CD4-positive, alpha-beta T cell treated with Interleukin-6 for 4 hours (primary cell): ENCODE measurements at places on chromosomes 16 and 17.

GRCh38 chr16:27314161-27314723 is 468 bp downstream of the IL4R start:
- peak; percentile 37 for DNase-seq

DNA sequence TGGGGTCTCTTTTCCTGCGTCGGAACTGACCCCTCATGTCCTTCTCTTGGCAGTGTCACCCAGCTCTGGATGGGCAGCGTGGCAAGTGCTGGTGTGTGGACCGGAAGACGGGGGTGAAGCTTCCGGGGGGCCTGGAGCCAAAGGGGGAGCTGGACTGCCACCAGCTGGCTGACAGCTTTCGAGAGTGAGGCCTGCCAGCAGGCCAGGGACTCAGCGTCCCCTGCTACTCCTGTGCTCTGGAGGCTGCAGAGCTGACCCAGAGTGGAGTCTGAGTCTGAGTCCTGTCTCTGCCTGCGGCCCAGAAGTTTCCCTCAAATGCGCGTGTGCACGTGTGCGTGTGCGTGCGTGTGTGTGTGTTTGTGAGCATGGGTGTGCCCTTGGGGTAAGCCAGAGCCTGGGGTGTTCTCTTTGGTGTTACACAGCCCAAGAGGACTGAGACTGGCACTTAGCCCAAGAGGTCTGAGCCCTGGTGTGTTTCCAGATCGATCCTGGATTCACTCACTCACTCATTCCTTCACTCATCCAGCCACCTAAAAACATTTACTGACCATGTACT is 13.2 kb downstream of the IGFBP4 start:
- DNase-seq: no peak

DNA sequence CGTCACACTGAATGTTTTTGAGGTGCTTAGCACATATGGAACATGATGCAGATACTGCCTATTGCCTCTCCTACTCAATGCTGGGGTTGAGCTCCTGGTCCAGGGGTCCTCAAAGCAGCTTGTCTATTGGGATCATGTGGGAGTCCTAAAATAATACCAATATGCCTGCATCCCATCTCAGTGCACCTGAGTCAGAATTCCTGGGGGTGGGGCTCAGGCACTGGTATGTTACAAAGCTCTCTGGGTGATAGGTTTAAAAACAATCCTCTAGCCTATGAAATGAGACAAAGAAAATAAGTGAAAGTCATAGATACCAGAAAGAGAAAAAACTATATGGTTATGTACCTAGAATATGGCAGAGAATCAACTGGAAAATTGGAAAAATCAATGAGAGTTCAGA is 156.6 kb upstream of the NLRP1 start:
- no peak for DNase-seq

- no peak for DNase-seq
Measured at GRCh38 chr16:540645-541340, 13.3 kb downstream of the CAPN15 start.

GRCh38 chr16:55658898-55659420 is 3.2 kb downstream of the SLC6A2 start:
- no peak for DNase-seq

- no peak for DNase-seq
Measured at GRCh38 chr17:74921026-74921681, 1.9 kb downstream of the USH1G start.

- peak; percentile 99 for DNase-seq
Measured at GRCh38 chr17:49677933-49678847, at the start of gene SPOP. Gene SPOP (minus strand): TSS chr17:49678097. CDS start chr17:49622810, 55,287 bp downstream.

DNA sequence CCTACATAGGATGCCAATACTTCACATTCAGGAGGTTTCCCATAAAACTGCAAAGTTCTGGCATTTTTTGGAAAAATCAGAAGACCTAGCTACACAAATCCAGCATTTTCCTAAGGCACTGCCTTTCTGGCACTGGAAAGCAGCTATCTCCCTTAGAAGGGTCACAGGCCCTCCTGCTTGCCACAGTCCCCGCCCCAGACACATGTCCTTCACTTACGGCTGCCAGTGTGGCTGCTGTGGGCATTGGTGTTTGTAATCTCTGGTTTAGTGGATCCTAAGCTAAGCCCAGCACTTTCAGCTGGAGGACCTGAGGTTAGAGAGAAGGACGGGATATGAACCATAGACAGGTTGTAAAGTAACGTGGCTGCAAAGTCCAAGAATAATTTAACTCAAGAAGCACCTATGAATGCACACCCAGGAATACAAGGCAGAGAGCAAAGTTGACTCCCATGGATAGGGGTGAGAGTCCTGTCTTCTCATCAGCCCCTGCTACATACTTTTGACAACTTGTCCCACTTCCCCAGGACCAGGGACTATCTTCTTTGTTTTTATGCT is 100.0 kb downstream of the XYLT1 start:
- DNase-seq: no peak

DNA sequence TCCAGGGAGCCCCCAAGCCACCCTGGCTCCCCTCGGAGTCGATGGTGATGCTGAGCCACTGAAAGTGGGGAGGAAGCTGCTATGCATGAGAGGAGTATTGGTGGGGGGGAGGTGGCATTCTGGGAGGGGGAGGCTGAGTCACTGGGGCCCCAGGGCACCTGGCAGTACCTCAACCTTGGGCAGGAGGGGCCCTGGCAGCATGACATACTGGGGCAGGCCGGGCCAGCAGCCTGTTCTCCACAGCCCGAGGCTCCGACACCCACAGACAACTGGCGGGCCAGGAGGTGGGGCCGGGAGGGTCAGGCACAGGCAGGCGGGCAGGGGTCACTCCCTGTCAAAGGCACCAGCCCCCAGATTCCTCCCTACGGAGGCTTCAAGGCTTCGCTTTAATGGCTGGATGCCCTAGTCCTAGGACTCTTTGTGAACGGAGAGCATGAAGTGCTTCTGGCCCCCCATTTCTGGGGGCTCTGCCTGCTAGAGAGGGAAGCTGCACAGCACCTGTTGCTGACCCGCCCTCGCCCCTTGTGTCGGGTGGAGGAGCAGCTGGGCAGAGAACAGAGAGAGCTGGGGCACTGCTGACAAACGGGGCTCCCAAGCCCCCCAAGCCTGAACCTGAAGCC is 928 bp downstream of the CASKIN2 start:
- no peak for DNase-seq

DNA sequence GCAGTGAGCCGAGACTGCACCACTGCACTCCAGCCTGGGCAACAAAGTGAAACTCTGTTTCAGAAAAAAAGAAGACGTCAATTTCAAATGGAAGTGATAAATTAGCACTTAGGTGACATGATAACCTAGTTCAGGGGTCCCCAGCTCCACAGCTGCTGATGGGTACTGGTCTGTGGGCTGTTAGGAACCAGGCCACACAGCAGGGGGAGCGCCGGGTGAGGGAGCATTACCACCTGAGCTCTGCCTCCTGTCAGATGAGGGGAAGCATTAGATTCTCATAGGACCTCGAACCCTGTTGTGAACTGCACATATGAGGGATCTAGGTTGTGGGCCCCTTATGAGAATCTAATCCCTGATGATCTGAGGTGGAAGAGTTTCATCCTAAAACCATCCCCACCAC is 253.0 kb downstream of the FOXL1 start:
- DNase-seq: no peak

DNA sequence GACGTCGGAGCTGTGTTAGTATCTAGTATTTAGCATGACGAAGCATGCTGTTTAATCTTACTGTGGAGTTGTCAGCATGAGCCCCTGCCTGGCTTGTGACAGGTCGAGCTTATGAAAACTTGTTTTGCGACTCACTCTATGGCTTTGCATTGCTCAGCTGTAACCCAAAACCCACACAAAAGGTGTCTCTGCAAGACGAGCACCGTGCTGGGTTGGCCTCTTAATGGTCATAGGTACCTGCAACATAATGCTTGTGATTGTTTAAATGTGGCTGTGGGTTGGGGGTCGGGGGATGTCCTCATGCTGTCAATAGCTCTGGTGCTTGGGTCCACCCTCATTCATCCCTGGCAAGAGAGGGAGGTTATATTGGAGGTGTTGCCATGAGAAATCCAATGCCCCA is 5.4 kb downstream of the NTN1 start:
- DNase-seq: no peak

- peak; percentile 53 for DNase-seq
Measured at GRCh38 chr16:1678500-1679098, 520 bp downstream of the JPT2 start.

DNA sequence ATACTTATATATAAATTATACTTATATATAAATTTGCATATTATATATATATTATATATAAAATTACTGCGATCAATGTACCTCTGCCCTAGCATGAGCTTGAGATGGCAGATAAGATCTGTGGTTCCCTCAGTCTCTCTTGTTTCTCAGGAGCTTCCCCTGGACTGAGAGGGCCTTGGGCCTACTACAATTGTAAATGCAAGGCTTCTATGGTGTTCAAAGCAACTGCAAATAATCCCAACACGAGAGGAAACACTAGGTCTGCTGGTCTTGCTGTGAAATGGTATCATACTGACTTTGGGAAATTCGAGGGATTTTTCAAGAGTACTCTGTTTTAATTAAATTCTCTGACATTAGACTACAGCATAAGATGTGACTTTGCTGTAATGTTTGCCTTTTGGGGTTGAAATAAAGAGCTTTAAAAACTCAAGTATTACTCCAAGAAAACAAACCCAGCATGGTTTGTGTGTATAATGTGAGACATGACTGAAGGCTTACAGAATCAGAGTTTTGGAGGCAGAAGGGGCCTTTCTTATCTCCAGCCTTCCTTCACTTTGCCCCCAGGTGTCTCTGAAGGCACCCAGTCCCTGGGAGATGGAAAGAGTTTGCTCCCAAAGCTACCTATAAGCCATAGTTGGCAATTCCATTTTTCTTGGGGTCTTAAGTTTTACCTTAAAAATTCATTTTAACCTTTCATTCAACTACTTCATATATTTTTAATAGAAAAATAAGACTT is 24.2 kb downstream of the ACSM1 start:
- no peak for DNase-seq

GRCh38 chr17:78559749-78560368 is 17.3 kb downstream of the DNAH17 start:
- DNase-seq: peak; percentile 47

DNA sequence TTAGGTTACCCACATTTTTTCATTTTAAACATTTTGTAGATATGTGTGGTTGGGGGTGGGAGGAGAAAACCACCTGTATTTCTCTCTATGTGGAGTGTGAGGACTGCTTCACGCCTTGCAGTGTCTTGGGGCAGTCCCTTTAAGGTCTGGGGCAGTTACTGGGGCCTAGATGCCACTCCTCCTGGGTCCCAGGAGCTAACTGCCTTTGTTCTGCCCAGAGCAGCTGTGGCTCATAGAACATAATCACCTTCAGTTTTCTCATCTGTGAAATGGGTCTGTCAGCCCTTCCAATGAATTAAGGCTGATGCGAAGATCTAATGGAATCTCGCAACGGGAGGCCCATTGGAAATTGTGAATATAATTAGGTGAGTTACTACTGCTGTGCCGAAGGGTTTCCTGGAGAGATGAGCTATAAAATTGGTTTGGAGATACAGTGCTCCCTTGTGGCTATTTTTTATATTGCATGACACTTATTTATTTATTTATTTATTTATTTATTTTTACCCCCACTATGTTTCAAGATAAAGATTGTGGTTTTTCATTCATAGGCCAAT is 22.9 kb downstream of the DHRS7C start:
- no peak for DNase-seq

GRCh38 chr16:89455178-89455577 is 35.2 kb downstream of the ANKRD11 start:
- peak; percentile 45 for DNase-seq

DNA sequence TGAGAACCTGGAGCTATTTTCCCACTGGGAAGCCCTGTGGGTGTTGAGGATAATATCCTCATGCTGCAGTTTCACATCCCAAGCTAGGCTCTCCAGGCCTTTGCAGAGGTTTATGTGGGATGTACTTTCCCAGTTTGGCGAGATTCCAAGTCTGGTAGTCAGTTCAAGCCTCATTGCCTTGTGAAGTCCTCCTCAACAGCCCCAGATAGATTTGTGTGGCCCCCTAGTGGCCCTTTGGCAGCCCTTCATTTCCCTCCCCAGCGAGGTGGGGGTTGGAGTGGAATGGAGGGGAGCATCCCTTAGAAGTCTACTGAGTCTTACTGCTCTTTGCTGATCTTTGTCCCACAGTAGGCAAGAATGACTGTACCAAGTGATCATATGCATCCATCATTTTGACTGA is 137.9 kb downstream of the CDH11 start:
- DNase-seq: no peak

GRCh38 chr17:60354223-60354622 is 37.7 kb downstream of the USP32 start:
- DNase-seq: no peak

- DNase-seq: no peak
Measured at GRCh38 chr17:81682565-81683207, 911 bp downstream of the ARL16 start.

DNA sequence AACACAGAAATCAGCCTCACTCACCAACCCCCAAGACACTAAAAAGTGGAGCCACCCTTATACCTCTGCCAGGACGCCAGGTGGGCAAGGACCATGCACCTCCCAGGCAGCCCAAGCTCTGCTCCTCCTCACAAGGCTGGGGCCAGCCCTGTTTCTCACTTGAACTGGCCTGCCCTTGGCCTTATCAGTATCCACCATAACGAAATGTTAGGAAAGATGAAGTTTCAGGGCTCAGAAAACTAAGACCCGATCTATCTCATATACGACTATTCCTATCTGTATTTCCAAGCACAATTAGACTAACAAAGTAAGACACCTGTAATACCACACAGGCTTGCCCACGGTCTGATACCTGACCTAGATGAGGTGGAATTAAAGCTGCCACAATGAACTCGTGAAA is 6.9 kb downstream of the FBXO31 start:
- DNase-seq: no peak

DNA sequence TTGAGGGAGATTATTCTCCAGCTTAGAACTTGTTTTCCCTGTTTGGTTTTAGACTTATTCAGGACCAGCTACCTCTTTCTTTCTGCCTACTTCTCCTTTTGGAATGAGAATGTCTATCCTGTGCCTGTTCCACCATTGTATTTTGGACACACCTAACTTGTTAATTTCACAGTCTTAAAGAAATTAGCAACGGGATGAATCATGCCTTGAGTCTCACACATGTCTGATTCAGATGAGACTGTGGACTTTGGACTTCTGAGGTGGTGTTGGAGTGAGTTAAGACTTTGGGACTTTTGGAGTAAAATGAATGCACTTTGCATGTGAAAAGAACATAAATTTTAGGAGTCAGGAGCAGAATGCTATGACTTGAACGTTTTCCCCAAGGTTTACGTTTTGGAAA is 581.4 kb downstream of the CDH11 start:
- DNase-seq: no peak

GRCh38 chr16:81945665-81946064 is 65.6 kb downstream of the SDR42E1 start:
- no peak for DNase-seq

GRCh38 chr17:82444284-82444893 is 6.2 kb downstream of the CYBC1 start:
- DNase-seq: no peak

DNA sequence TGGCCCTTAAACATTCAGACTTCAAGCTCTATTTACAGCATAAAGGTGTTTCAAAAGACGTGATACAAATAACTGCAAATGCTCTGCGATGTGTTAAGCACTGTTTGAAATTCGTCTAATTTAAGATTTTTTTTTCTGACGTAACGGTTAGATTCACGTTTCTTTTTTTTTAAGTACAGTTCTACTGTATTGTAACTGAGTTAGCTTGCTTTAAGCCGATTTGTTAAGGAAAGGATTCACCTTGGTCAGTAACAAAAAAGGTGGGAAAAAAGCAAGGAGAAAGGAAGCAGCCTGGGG is 681 bp upstream of the MAPT start:
- no peak for DNase-seq

- DNase-seq: no peak
Measured at GRCh38 chr16:89113661-89114060, 20.0 kb downstream of the ACSF3 start.
